Stimulated activated CD8-positive, alpha-beta memory T cell treated with anti-CD3 and anti-CD28 coated beads, Interleukin-7, amount 100 ng/mL, for 24 hours (primary cell): ENCODE measurements at places on chromosomes 6 and 20.

- no peak for DNase-seq
Observed at GRCh38 chr6:169263836-169264608, 10.4 kb upstream of the THBS2 start.

DNA sequence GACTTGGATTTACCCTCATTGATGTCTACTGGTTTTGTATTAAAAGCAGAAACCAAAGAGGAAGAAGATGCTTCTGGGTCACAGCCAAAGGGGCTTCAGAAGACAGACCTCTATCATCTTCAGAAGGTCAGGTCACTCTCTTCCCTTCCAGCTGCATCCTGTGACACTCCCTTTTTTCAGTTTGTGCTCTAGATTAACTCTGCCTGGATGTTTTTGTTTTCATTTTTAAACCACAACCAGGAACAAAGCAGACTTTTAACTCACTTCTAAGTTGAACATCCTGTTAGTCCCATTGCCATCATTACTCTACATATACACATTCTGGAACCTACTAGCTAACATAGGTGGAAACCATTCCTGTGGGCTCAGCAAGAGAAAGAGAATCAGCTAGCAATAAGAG lies 45.2 kb downstream of the AKIRIN2 start:
- DNase-seq = no peak

GRCh38 chr20:53809217-53809616 lies 215.6 kb upstream of the ZNF217 start:
- no peak for DNase-seq

DNA sequence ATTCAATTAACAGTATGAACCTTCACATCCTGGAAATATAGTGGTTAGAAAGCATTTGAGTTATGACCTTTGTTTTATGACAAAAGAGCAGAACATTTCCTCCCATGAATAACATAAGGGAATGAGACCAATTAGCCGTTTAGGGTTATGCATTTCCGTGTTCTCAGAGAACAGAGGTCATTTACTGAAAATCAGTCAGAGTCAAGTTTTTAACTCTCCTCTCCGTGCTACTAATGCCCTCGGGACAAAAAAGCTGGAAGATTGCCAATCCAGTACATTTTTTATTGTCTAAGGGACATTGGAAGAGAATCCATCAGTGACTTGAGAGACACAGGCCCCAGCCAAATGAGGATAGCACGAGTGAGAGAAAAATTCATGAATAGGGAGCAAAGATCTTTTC lies 632.7 kb downstream of the RFPL4B start:
- no peak for DNase-seq

DNA sequence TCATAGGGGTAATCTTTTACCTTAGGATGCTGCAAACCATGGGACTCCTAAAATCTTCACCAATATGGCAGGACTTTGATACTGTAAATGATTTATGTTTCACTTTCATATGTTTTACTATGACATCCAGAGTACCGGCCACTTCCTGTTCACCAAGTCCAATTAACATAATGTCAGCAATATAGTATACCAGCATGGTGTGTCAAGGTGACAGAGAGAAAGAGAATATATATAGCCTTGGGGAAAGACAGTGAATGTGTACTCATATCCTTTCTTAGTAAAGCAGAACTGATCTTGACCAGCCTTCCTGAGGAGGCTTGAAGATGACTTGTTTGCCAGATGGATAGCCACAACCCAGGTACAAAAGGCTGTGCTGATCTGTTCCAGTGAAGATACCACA lies 127.9 kb downstream of the NRN1 start:
- no peak for DNase-seq

DNA sequence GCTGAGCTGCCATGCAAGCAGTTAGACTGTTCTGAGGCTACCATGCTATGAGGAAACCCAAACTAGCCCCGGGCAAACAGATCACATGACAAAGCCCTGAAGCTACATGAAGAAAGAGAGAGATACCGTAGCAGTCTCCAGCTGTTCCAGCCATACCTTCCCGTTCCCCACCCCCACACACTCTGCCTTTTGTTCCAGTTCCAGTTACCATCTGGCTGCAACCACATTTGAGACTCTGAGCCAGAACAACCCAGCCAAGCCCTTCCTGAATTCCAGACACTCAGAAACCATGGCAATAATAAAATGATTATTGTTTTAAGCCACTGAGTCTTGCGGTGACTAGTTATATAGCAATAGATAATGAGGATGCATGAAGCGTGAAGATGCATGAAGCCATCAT lies 28.3 kb downstream of the RIN2 start:
- no peak for DNase-seq

- DNase-seq = no peak
Observed at GRCh38 chr20:24699321-24700165, 230.1 kb downstream of the SYNDIG1 start.

GRCh38 chr20:18048176-18048575 lies 9.5 kb downstream of the OVOL2 start:
- no peak for DNase-seq

- no peak for DNase-seq
Observed at GRCh38 chr6:138509371-138509770, 10.1 kb upstream of the NHSL1 start.

- DNase-seq = no peak
Observed at GRCh38 chr6:167696296-167696695, 130.4 kb upstream of the AFDN start.

GRCh38 chr6:70524721-70525286 lies 41.9 kb upstream of the SDHAF4 start:
- DNase-seq = no peak

DNA sequence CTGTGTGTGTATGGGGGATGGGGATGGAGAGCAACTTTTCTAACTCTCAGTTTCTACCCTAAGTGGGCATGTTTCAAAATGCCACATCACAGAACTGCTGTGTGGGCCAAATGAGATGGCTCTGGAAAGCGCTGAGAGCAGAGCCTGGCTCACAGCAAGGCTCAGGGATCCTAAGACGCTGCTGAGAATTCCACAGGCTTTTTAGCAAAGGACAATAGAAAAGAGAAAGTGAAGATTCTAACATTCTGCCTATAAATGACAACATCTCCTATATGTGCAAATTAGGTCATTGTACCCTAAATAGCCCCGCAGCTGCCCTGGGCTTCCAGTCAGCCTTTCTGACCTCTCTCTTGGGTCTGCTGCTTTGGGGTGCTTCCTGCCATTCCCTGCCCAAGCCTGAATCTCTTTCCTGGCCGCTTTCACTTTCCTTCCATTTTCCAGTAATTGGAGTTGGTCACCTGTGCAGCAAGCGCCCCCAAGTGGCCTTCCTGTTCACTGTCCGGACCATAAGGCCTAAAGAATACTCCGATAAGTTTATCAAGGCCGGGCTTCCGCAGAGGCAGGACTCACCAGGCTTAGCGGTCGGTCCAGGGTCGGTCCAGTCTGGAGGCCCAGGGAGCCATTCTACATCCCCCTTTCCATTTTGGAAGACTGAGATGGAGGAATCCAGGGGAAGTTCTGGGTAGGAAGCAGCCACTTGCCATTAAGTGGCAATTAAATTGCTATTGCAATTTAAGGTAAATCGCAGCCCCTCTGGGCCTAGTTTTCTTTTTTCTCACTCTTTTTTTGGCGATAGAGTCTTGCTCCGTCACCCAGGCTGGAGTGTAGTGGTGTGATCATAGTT lies 6.7 kb upstream of the DDR1 start:
- peak; percentile 45 for DNase-seq

- no peak for DNase-seq
Observed at GRCh38 chr20:47818016-47818415, 32.7 kb upstream of the SULF2 start.

DNA sequence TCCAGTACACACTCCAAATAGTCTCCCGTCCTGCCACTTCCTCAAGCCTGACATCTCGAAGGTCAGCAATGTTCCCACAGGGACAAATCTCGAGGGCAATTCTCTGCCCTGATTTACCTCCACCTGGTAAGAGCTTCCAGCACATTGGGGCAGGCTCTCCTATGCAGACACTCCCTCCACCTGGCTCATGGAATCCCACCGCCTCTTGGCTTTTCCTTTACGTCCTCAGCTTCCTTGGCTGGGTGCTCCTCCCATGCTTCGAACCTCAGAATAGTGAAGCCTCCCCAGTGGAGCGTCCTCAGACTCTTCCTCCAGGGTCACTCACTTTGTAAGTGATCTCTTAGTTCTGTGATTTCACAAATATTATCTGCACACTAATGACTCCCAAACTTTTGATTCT lies 205.2 kb upstream of the ECI2 start:
- no peak for DNase-seq

DNA sequence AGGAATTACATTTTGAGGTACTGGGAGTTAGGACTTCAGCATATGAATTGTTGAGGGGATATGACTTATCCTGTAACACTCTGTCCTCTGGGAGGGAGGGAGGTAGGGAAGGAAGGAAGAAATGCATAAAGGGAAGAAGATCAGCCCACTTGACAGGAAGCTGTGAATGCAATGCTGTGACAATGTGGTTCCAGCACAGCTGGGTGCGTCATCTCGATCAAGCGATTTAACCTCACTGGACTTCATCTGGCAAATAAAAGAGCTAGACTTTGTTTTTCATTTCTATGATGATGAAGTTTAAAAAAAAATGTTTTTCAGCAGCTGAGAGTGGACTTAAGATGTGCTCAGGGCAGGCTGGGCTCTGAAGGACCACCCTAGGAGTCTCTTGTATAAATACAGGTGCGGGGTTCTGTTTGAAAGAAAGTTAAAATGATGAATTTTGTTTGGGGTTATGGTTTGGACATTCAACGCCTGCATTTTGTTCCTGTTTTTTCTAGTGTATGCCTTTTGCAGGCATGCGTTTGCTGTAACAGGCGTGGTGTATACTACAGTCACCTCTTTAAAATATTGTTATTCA lies 178.1 kb downstream of the RIMS1 start:
- DNase-seq = no peak

DNA sequence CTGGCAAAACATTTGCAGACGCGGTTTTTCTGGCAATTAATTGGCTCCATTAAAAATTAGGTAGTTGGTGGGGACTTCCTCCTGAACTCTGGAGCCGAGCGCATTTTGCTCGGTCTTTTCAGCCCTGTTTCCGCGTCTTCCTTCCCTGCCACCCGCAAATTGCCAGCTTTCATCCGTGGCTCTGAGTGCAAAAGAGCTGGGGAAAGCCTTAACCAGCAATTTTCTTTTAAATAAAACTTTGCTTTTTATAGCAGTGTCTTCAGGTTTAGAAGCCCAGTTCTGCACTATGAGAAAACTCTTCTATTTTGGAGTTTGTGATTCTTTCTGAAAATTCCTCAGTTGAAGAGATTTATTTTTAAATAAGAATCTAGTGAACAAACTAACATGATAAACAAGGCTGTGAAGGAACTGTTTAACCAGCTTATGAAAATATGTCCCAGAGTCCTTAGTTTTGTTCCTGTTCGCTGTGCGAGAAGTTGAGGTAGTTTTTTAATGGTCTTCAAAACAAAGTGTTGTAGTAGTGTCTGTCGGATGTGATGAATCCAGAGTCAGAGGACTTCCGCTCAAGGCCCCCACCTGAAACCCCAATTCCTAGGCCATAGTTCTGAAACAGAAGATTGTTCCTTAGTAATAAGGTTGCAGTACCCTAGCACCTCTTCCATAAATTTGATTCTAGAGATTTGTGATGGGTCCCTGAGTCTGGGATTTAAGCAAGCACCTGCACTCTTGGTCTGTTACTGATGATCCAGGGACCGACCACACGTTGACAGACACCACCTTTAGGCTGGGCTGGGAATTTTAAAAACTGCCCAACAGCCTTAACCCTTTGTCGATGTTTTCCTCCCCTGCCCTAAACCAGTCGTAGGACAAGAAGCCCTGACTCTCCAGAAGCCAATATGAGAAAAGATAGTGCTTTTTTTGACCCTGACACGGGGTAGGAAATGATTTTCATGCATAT lies 950 bp downstream of the KCTD20 start:
- DNase-seq = no peak

DNA sequence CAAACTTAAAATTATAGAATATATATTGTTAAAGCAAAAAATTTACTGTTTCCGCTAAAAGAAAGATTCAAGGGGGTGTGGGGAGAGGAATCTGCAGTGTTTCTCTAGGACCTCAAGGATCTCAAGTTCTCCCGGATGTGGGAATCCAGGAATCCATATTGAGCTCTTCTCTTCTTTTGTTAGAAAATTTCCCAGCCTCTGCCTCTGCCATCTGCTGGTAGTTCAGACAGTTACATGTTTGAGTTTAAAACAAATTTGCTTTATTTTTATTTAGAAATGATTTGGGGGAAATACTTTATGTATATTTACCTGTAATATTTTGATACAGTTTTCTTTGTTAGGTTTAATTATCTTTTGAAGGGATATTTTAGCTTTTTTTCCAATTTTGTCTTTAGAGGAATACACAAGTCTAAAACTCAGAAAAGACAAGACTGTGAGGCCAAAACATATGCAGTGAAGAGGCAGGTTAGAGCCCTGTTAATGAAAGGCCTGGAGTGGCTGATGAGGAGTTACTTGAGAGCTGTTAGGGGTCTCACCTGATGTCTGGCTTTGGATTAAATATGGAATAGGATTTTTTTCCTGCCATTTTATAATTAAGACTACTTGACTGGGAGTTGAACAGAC lies 268.8 kb downstream of the ARID1B start:
- no peak for DNase-seq

- no peak for DNase-seq
Observed at GRCh38 chr20:61355585-61355984, 103.5 kb downstream of the CDH4 start.

- DNase-seq = no peak
Observed at GRCh38 chr6:158061709-158062461, 80.2 kb downstream of the SYNJ2 start.

GRCh38 chr6:68628161-68628560 lies 6.9 kb upstream of the ADGRB3 start:
- DNase-seq = no peak

DNA sequence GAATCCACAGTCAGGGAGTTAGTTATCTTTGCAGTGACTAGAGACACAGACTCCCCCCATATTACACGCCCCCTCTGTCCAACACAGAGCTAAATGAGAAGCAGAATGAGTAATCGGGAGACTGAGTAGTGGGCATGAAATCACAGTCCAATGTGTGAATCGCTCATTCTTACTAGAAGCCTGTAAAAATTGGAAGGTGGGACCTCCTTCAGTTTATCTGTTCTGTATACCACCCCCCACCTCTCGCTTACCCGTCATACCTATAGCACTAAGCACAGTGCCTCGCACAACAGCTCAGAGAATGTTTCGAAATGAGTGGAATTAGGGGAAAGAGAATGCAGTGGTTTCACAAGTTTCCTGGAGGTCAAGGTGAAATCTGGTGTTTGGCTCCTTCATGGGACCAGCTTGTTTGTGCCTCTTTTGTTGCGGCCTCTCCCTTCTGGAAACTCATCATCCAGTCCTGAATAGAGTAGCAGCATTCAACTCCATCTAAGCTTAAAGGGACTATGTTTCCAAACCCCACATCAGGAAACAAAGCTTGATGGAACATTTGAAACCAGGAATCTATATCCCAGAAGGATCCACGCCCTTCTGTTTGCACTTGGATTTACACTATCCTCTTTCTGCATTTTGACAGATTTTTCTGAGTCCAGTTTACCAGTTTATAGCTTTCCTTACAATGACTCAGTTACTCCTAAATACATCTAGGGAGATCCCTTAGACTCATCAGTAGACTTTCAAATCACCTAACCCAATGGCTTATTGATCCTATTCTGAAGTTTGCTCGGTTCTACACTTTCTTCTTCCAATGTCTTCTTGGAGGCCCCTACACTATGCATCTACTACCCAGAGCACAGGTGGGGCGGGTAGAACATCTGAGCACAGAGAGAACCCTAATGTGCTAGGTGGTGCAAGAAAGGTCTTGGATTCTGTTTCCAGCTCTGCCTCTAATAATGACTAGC lies 59.2 kb upstream of the PIM1 start:
- no peak for DNase-seq

- DNase-seq = no peak
Observed at GRCh38 chr6:4856785-4857184, 80.6 kb downstream of the CDYL start.
